Activated T-cell treated with anti-CD3 and anti-CD28 coated beads for 1 hour (primary cell): ENCODE measurements at places on chromosomes 7 and 10.
A peak's percentile ranks its signal among the peaks of the same experiment; 100 is the strongest.

GRCh38 chr10:9625304-9625703 lies 1392.4 kb upstream of the CELF2 start:
- DNase-seq = no peak

DNA sequence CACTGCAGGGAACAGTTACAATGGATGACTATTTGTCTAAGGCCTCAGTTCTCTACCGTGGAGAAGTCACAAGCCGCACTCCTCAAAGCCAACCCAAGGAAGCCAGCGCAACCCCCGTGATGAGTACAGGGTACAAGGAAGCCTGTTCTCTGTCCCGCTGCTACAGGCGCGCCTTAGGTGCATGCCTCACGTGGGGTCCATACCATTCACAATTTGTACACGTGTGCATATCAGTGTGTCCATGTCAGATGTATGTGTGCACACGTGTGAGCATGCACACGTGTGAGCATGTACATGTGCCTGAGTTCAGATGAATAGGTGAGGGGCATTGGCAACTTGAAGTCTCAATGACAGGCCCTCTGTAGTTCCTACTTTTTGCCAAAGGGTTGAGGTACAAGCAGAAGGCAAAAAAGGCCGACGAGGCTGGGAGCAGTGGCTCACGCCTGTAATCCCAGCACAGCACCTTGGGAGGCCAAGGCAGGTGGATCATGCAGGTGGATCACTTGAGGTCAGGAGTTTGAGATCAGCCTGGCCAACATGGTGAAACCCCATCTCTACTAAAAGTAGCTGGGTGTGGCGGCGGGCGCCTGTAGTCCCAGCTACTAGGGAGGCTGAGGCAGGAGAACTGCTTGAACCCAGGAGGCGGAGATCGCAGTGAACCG lies 62.8 kb downstream of the CTBP2 start:
- no peak for DNase-seq

- peak; percentile 11 for DNase-seq
Observed at GRCh38 chr7:140231771-140232491, 55.1 kb upstream of the KDM7A start.

- DNase-seq = no peak
Observed at GRCh38 chr7:90587766-90588165, 8.4 kb upstream of the CDK14 start.

GRCh38 chr10:127012071-127012768 lies 107.0 kb downstream of the DOCK1 start:
- no peak for DNase-seq

GRCh38 chr7:13989126-13989948 lies at the start of gene ETV1:
Gene ETV1 (minus strand): TSS chr7:13989666. CDS start chr7:13989052, 614 bp downstream.
- no peak for DNase-seq

- no peak for DNase-seq
Observed at GRCh38 chr7:6284461-6285360, 12.3 kb upstream of the CYTH3 start.

- no peak for DNase-seq
Observed at GRCh38 chr7:156095908-156096539, 283.8 kb upstream of the SHH start.

GRCh38 chr7:126016722-126017121 lies 1087.1 kb upstream of the POT1 start:
- no peak for DNase-seq

- DNase-seq = no peak
Observed at GRCh38 chr7:151400626-151401315, 9.1 kb downstream of the WDR86 start.

- no peak for DNase-seq
Observed at GRCh38 chr10:70733051-70733450, 52.1 kb downstream of the TBATA start.

DNA sequence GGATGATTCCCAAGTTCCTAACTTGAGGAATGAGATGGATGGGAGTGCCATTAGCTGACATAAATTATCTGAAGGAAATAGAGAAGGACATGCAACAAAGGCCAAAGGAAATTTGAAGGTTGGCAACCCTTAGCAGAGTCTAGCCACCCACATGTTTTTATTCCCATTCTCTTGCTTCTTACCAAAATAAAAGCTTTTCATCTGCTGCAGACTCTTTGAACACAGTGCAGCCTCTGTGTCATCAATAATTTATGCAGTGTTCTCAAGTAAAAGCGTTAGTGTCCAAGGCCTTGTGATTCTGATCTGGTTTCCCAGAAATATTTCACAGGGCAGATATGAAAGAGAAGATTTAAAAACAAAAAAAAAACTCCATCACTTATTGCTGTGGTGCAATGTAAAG lies 98.5 kb downstream of the ST7 start:
- DNase-seq = no peak

GRCh38 chr7:141550386-141551093 lies 670 bp upstream of the AGK start:
- no peak for DNase-seq

GRCh38 chr7:94418851-94419250 lies 24.2 kb downstream of the COL1A2 start:
- no peak for DNase-seq

- DNase-seq = no peak
Observed at GRCh38 chr10:73911553-73912004, 647 bp downstream of the PLAU start.

- no peak for DNase-seq
Observed at GRCh38 chr7:142717453-142717852, 31.8 kb upstream of the PRSS1 start.

GRCh38 chr10:101305320-101306241 lies 48.4 kb upstream of the BTRC start:
- DNase-seq = no peak

GRCh38 chr10:79420974-79421688 lies 24.3 kb downstream of the ZCCHC24 start:
- DNase-seq = no peak

DNA sequence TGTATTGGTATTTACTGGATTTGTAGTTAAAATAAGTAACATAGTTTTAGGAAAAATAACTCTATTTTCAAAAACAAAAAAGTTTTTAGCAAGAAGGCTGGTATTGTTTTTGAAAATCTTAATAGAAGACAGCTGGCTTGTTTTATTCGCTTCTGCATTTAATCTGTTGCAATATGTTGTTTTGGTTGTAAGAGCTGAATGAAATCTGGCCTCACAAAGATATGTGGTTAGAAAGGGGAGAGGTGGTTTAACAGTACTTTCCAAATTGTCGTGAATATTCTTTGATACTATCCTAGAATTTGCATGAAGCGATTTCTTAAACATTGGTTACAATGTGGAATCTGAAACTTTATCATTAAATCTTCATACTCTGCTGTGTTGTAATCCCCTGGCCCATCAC lies 355.9 kb upstream of the FZD8 start:
- no peak for DNase-seq

DNA sequence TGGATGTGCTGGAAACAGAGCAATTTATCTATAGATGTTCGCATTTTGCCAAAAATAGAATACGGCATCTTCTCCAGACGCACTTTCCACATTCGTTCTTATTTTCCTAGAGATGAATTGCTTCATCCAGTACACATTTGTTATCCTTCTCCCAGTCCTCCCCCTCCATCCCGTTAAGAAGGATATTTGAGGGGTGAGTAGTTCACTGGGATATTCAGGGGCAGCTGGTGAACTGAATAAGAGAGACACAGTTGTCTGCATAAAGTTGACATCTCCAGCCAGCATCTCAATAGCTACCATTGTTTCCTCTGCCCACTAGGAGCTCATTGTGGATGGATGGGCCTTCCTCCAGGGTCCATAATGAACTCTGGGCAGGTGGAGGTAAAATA lies 456.8 kb upstream of the NRP1 start:
- no peak for DNase-seq

DNA sequence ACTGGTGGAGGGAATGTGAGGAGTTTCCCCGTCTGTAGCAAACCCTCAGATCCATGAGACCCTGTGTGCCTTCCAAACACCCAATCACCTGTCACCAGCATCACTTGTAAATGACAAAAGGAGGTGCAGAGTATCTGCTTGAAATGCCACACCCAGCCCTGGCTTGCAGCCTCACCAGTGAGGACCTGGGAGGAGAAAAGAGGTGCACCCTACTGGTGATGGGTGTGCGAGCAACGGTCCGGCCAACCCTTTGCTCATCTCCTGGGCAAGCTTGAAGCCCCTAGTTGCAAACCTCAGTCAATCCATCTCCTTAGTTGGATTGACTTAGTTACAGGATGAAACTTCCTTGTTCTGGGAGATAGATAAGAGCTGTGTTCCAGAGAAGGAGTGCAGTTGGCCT lies 62.4 kb upstream of the WAPL start:
- no peak for DNase-seq

DNA sequence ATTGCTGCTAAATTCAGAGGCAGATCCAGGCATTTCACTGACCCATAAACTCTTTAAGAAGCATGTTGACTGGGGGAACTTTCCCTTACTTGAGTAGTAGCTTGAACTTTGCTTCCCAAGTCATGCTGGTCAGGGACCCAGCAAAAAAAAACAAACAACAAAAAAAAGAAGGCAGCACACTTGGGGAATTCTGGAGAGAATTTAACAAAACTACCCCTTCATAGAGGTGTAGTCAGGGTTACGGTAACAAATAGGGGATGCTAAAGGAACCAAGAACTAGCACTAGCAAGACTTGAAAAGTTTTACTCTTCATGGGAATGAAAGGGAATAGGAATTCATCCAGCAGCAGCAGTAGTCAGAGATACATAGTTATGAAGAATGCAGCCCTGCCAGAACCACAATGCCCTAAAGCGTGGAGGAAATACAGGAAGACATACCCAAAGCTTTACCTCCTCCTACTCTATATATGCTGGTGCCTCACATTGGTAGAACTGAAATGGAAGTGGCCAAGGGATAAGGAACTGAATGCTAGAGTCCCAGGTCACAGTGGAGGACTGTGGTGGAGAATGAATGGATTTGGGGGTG lies 67.3 kb downstream of the PHYHIPL start:
- no peak for DNase-seq

GRCh38 chr7:121195874-121196273 lies 132.9 kb upstream of the WNT16 start:
- DNase-seq = no peak

DNA sequence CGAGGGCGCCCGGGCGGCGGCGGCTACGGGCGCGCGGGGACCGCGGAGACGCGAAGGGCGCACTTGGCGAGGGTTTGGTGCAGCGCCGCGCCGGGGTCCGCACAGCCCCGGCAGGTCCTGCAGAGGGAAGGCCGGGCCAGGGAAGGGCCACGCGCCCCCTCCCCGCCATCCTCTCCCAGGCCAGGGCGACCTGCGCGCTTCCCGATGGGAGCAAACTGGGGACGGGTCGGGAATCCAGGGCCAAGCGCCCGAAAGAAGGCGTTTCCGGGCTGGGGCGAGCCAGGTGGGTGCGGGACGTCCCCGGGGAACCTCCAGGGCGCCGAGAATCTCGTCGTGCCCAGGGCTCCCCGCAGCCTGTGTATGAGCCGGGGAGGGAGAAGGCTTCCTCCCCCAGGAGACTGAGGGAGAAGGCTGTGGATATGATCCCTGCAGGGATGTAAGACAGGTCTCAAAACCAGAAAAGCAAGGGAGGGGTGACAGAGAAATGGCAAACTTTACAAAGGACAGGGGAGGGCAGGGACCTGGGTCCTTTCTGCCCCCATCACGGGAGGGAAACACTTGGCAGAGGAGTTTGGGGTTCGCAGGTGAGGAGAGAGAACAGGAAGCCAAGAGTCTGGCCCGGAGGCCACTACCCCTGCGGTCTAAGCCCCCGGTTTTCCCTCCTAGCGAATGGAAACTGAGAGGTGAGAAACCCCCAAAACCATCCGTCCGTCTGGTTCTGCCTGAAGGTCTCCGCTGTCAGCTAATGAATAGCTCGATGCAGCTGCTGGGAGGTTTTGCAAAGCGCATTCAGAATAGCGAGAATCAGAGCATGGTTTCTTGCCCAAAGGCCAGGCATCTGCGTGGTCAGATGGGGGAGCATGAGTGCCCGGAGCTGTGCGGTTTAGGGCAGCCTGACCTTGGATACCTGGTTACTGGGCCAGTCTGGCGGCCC lies 674 bp downstream of the AMZ1 start:
- DNase-seq = no peak

- DNase-seq = no peak
Observed at GRCh38 chr7:150586068-150586784, 19.0 kb downstream of the GIMAP4 start.

DNA sequence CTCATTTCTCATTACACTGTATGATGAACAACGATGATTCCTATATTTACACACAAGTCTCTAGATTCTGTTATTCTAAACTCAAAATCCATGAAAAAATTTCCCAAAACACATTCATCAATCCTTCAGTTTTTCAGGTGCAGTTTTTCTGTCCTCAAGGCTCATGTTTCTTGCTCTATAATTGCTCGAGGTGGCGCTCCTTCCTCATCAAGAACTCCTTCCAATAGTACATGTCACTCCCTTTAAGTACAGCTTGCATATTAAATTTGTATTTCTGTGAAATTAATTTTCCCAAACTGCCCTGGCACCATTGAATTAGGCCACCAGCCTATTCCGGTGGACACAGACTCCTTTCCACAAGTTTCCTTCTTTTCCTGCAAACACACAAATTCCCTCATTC lies 188.7 kb upstream of the MINDY3 start:
- DNase-seq = no peak

GRCh38 chr7:40329601-40330153 lies 194.9 kb downstream of the SUGCT start:
- DNase-seq = no peak

DNA sequence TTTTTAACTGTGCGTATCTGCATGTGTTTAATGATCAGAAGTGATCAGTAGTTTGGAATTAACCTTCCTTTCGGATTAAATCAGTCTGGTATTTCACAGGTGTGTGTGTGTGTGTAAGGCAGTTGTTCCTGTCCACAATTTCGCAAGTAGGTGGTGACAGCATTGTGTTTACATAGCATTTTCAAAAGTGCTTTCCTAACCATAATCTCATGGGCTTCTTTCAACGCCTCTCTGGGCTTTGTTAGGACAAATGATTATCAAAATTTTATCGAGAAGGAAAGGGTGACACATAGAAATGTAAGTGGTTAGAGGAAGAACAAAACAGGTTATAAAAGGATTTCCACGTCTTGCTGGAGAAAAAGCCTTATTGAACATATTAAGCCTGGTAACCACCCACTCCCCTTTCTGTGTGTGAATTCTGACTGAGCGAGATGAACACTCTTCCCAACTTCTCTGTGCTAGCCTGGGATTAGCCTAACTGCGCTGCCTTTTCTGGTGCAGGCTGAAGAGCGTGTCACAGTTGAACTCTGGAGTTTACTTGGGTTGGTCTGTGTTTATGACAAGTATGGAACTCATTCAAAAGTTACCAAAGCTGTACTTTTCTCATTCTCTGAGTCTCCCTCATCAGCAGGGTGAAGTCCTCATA lies 292.3 kb upstream of the PITRM1 start:
- no peak for DNase-seq

GRCh38 chr7:88224601-88225275 lies 4.9 kb upstream of the SRI start:
- DNase-seq = no peak

- no peak for DNase-seq
Observed at GRCh38 chr10:22570733-22571430, 143.5 kb downstream of the PIP4K2A start.

- DNase-seq = no peak
Observed at GRCh38 chr10:73902351-73902750, 8.6 kb upstream of the PLAU start.

DNA sequence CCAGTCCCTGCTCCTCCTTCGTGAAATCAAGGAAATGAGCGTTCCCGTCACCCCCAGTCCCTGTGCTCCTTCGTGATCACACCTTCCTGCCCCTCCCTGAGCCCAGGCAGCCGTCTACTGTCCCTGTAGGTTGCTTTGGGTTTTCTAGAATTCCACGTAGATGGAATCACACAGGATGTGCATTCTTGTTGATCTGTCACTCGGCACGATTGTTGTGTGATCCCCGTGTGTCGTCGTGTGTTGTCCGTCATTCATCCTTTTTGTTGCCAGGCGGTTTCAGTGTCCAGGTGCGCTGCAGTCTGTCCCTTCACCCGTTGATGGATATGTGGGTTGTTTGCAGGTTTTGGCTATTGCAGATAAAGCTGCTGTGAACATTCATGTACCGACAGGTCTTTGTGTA lies 9.4 kb downstream of the MTG1 start:
- DNase-seq = no peak
